ENCODE measurements at places on chromosomes 1 and 21.

DNA sequence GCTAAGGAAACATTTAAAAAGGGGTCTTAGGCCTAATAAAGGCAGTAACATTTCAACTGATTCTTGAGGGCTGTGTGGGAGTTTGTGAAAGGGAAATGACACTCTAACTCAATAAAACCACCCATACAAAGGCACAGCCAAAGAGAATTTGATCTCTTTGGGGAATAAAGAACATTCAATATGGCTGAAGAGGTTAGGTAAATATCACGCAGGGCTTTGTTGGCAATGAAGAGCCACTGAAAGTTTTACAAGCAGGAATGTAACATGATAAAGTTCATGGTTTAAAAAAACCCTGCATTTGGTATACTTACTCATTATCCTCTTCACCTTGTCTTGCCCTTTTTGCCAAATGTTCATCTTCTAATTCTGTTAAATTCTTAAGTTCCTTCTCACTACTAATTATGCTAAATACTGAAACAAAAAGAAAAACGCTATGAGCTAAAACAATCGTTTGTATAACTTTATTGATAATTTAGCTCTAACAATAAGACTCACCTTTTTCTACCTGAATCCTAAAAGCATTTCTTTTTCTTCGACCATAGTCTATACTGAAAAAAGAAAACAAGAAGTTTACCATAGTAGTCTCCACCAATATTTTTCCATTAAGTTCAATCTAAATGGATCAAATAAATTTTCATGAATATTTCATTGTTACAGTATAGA, 12.5 kb downstream of the NVL start:
- DNase-seq = no peak

GRCh38 chr1:242738702-242739645, 214.5 kb upstream of the PLD5 start:
- no peak for DNase-seq

- no peak for DNase-seq
These were observed 5.2 kb downstream of the TAL1 start for GRCh38 chr1:47226839-47227215.

DNA sequence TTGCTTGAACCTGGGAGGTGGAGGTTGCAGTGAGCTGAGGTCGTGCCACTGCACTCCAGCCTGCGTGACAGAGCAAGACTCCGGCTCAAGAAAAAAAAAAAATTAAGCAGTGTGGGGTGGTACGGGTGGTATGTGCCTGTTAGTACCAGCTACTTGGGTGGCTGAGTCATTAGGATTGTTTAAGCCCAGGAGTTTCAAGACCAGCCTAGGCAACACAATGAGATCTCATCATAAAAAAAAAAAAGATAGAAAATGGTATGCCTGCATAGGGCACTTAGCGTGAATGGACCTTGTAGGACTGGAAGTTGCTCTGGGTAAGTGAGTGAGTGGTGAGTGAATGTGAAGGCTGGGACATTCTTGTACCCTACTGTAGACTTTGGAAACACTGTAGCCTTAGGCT, 37.0 kb downstream of the TBCE start:
- DNase-seq = no peak

- DNase-seq = no peak
These were observed 391.2 kb downstream of the RWDD3 start for GRCh38 chr1:95625224-95625623.

DNA sequence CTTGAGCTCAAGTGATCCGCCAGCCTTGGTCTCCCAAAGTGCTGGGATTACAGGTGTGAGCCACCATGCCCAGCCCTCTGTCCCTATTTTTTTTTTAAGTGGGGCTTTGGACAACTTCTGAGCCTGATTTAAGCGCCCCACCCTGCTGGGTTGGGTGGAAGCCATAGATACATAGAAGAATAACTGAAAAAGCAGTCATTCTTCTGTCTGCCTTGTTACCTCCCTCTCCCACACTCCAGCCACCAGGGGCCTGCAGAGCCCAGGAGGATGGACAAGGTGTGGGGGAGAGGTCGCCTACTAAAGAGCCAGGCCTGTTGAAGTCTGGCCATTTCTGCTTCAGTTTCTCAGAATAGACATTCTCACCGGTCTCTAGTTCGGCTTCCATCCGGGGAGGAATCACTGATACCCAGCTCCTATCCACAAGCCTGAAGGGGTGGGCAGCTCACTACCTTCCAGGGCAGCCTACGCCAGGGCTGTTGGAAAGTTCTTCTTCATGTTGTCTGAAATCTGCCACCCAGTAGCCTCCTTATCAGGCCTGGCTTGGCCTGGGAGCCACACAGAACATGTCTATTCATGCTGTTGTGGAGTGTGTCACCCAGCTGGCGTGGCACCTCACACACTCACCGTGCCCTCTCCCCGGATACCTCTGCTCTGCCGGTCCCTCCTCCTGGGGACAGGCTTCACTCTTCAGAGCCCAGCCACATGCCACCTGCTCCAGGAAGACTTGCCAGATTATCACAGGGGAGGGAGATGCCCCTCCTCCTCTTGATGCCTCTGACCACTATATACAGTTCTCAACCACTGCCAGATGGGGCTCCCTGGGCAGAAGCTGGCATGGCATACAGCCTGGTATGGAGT, 27.7 kb downstream of the KNCN start:
- no peak for DNase-seq

GRCh38 chr1:20603504-20604464, 14.9 kb downstream of the CDA start:
- no peak for DNase-seq

DNA sequence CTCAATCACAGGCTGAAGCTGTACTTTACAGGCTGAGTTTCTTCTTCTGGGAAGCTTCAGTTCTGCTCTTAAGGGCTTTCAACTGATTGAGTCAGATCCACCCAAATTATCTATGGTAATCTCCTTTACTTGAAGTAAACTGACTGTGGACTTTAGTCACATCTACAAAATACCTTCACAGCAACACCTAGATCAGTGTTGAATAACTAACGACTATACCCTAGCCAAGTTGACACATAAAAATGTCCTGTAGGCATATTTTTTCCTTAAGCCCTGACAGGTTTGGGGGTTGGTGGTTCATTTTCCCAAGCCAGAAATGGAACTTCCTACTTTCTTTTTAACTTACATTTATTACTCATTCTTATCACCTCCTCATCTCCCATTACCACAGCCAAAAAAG, 42.9 kb upstream of the PRKACB start:
- DNase-seq = no peak

GRCh38 chr1:175072099-175072951, 4.7 kb downstream of the TNN start:
- no peak for DNase-seq

DNA sequence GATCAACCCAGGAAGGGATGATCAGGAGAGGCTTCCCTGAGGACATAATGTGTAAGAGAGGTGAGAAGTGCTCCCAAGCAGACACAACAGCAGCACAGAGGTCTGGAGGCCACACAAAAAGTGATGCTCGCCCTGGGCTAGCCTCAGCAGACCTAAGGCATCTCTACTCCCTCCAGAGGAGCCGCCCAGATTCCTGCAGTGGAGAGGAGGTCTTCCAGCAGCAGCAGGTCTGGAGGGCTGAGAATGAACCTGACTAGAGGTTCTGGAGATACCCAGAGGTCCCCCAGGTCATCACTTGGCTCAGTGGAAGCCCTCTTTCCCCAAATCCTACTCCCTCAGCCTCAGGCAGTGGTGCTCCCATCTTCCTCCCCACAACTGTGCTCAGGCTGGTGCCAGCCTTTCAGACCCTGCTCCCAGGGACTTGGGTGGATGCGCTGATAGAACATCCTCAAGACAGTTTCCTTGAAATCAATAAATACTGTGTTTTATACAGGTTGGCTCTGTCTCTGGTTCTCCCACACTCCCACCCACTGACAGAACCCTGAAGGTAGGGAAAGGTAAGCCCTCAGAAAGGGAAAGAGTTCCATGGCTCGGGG, 5.0 kb downstream of the GJB3 start:
- no peak for DNase-seq

- no peak for DNase-seq
These were observed 307.0 kb upstream of the PROX1 start for GRCh38 chr1:213680677-213681325.

GRCh38 chr1:159932296-159933285, 7.3 kb upstream of the TAGLN2 start:
- DNase-seq = no peak

DNA sequence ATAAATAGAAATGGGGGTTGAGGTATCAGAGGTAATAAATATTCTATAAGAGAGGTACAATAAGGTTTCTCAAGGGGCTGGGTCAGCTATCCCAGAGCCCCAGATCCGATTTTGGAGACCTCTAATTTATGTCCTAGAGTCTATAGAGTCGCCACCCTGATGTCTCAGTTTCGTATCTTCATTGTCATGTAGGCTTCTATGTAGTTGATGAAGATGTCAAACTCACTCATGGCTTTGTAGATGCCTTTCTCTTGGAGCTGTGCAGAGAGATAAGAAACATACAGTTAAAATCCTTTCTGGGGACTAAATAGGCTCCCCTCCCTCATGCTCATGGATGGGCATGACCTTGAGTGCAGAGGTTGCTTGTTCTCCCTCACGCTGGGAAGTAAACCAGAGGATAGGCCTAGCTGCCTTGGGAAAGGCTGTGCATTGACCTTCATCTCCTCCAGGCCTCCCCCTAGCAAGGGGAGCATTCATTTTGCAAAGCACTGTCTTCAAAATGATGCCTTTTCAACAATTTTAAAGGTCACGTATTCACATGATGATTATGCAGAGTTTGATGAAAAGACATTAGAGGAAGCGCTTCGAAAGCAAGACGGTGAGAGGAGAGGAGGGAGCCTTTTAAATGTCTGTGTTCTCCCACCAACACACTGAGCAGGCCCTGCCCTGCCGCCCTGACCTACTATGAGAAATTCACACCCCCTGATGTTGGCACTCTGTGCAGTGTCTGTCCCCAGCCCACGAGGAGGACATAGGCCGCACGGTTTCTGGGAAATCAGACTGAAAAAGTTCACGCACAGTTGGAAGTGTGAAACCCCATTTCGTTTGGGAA, 1.9 kb upstream of the IL19 start:
- DNase-seq = no peak

- DNase-seq = no peak
These were observed 37.0 kb downstream of the F3 start for GRCh38 chr1:94504601-94505000.

- DNase-seq = no peak
These were observed 427.2 kb downstream of the KIF26B start for GRCh38 chr1:245582026-245582425.

GRCh38 chr1:155379180-155379579, 58.5 kb downstream of the RUSC1 start:
- no peak for DNase-seq

- no peak for DNase-seq
These were observed 62.8 kb downstream of the DYRK1A start for GRCh38 chr21:37429356-37429755.

- DNase-seq = no peak
These were observed 142.5 kb downstream of the PGBD5 start for GRCh38 chr1:230283678-230284077.

DNA sequence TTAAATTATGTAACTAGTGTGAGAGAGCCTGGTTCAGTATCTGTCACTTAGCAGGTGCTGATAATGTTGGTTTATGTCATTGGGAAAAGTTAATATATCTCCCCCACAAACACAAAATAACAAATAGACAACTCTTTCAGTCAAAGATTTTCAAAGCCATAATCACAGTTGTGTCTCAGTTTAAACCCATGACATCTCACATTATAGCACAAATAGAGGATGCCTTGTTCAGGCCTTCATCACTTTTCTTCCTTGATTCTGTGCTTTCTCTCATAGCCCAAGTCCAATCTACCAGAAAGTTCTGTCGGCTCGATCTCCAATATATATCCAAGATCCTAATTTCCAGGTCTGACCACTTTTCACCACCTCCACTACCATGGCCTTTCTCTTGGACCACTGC, 6.2 kb upstream of the EPS15 start:
- DNase-seq = no peak

DNA sequence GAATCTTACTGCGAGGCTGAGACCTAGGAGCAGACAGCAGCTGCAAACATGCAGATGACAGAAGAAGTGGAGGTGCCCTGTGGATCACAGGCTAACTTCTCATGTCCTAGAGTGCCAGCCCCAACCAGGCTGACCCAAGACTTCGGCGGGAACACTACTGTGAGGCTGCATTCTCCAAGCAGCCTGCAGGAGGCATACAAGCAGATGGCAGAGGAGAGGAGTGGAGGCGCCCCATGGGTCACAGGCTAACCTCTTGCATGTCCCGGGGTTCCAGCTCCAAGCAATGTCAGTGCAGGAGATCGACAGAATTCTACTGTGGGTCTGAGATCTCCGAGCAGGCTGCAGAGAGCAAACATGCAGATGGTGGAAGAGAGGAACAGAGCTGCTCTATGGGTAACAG, 98.1 kb upstream of the ZNF678 start:
- peak; percentile 41 for DNase-seq

DNA sequence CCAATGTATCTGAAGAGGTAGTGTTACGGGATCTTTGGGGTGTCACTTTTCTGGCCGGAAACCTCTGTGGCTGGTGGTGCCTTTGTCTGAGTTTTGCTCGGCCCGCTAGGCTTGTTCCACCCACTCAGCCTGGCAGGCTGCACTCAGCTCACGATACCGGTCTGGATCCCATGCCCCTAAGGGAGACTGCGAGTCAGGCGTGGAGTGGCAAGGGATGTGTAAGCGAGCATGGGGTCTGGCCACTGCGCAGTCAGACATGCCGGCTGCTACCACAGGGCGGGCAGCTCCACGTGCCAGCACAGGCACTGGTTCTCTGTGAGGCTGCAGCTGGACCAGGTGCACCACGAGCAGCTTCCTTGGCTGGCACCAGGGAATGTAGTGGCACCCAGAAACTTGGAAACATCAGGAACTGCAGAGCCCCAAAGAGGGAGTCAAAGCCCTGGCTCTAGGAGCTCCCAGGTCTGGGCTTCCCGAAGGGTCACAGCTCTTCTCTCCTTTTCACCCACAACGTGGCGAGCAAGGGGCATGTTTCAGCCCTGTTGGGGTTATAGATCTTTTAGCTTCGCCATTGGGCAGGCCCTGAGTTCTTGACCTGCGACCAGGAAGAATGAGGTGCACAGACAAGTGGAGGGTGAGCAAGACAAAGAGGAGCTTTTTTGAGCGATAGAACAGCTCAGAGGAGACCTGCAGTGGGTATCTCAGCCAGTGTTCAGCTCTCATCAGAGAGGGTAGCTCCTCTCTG, 23.8 kb upstream of the LRRC8C start:
- DNase-seq = no peak

GRCh38 chr1:160726498-160727315, 12.3 kb upstream of the SLAMF7 start:
- peak; percentile 85 for DNase-seq

DNA sequence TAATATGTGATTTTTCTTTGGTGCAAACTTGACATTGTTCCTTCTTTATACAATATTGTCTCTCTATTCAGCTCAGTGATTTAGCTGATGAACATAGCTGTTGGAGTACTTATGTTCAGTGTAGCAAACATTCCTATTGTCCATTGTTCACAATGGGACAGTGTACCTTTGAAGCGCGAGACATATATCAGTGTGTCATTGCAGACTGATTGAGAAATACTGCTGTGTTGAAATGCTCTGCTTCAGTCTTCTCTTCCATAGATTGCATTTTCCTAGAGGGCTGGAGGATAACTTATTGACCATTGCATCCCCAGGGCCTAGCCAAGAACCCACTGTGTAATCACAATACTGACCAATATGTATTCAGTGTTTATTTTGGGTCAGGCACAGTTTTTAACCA, 46.5 kb downstream of the HLX start:
- no peak for DNase-seq

Measured in iPS DF 6.9 (cell line).